ENCODE measurements at places on chromosomes 7 and 10.

DNA sequence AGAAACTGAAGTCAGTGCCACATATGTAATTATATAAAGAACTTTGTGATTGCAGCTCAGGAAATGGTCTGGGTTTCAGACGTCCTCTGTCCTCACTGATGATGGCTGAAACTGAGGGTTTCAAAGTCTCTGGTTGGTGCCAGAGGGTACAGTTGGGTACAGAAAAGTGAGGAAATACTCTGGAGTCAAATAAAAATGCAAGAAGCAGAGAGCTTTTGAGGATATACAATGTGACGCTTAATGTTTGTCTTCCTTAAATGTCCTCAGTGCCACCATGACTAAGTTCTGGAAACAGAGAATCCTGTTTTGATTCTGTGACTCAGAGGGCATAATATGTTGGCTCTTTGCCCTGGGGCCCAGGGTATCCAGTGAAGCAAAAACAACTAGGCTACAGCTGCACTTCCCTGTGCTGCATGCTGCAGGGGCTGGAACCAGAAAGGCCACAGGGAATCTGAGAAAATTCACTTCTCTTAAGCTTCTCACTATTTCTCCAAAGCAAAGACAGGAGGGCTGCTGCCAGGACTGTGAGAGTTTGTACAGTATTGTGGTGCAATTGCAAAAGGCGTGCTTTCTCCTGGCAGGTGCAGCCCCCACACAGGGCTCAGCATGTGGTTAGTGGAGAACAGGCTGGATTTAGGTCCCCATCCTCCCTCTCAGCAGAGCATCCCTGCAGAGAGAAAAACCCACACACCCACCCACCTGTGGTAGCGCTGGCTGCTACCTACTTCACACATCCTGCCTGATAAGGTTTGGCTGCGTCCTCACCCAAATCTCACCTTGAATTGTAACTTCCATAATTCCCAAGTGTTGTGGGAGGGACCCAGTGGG is 169.5 kb upstream of the SVIL start:
- no peak for DNase-seq

DNA sequence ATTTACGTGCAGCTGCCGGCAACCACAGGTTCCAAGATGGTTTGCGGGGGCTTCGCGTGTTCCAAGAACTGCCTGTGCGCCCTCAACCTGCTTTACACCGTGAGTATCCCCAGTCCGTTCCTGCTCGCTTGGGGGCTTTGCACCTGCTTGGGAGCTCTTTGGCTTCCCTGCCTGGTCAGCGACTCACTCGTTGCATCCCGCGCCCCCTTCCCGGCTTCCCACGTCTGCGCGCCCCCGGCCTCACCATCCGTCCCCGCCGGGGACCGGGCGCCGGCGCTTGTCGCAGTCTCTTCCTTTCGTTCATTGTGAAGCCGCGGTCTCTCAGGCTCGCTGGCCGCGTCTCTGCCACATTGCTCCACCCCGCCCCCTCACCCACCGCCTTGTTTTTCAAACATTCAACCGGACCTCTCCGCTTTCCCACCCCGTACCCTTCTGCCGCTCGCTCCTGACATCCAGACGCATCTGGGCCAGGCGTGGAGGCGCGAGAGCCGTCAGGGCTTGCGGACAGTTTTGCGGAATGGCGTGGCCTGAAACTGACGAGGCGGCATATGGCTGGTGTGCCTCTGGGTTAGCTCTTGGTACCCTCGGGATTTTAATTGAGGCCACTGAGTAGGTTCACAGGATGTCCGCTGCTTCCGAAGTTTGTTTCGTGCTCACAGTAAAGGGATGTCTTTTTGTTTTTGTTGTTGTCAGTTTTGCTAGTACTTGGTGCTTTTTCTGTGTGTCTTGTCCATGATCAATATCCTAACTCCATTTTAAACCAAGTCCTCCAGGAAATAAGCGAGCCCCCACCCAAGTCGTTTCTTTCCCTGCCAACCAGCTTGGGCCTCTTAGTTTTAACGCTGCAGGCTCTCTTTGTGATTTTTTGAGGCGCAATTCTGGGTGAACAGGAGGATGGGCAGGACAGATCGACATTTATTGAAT is 639 bp downstream of the TSPAN13 start:
- DNase-seq, result no peak

GRCh38 chr7:129468087-129468486 is 33.9 kb downstream of the STRIP2 start:
- no peak for DNase-seq

GRCh38 chr10:130416334-130417150 is 280.4 kb downstream of the GLRX3 start:
- DNase-seq, result no peak

GRCh38 chr10:109929501-109930219 is 6.3 kb upstream of the XPNPEP1 start:
- no peak for DNase-seq

- DNase-seq, result no peak
These were observed 40.1 kb downstream of the ELMO1 start for GRCh38 chr7:37408291-37409228.

DNA sequence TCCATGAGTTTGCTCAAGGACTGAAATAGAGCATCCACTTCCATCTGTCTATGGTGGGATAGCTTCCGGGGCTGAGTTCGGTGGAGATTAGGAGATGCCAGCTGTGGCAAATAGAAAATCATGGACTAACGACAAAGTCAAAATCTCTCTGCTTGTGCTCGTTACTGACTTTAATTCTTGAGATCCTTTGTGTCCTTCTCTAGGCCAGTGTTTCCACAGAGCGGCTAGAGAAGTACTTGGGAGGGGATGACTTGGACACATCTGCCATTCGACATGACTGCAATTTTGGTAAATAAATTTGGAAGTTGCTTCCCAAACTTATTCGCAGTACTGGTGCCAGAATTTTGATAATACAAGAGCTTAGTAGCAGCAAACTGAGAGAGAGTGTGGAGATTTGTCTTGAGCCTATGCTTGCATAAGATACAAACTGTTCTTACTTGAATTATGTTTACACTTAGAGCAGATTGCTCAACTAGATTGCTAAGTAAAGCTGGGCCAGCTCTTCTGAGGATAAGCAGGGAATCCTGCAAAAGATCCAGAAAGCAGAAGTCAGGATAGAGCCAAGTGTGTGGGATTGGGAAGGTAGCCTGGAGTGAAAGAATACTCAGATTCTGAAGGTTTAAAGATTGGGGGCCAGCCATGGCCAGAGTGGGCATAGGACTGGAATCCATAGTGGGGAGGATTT is 27.6 kb downstream of the ABCC2 start:
- no peak for DNase-seq

DNA sequence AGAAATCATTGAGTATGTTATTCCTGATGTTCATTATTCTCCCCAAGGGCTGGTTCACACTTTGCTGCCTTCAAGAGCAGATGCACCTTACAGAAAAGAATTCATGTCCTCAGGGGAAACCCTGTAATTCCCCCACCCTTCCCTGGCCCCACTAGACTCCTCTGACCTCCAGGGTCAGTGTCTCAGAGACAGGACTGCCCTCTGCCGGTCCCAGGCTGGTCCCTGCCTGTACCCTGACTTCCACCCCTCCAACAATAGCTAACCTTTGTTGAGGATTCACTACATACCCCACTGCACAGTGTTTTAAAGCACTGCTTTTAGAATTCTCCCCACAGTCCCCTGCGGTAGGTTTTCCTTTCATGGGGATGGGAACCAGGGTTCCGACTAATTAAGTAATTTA is 4.4 kb upstream of the SEPHS1 start:
- DNase-seq, result no peak

GRCh38 chr7:90841759-90842429 is 245.8 kb downstream of the CDK14 start:
- DNase-seq, result no peak

DNA sequence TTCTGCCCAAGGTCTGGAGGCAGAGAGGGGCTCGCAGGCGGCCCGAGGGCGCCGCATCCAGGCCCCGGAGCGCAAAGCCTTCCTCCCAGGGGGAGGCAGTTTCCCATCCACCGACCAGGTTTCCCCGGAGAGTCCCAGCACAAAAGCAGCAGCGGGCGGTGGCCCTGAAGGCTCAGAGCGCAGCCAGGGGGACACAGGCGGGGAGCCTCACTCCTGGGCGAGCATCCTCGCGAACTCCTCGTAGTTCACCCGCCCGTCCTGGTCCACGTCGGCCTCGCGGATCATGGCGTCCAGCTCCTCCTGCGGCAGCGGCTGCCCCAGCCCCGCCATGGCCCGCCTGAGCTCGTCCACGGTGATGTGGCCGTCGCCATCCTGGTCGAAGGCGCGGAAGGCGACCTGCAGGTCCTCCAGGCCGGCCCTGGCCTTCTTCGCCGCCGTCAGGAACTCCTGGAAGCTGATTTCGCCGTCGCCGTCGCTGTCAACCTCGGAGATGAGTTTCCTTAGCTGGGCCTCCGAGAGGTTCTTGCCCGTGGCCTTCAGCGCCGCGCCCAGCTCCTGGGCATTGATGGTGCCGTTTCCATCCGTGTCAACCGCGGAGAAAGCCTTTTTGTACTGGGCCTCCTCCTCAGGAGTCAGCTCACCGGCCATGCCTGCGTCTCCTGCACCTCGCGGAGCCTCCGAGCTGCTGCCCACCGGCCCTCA is 428 bp downstream of the CALML5 start:
- DNase-seq, result no peak

DNA sequence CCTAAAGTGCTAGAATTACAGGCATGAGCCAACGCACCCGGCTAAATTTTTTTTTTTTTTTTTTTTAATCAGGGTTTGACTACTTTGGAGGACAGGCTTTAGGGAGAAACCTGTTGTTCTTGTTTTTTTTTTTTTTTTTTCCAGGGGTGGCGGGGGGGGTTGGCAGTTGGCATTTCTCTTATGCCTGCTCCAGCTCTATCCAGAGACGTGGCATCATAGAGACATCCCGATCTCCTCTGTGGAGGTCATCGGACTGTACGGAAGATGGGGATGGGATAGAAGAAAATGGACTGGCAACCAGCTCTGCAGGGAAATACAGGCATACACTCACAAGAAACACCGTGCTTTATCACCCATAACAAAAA is 130.8 kb downstream of the PRPF18 start:
- no peak for DNase-seq

DNA sequence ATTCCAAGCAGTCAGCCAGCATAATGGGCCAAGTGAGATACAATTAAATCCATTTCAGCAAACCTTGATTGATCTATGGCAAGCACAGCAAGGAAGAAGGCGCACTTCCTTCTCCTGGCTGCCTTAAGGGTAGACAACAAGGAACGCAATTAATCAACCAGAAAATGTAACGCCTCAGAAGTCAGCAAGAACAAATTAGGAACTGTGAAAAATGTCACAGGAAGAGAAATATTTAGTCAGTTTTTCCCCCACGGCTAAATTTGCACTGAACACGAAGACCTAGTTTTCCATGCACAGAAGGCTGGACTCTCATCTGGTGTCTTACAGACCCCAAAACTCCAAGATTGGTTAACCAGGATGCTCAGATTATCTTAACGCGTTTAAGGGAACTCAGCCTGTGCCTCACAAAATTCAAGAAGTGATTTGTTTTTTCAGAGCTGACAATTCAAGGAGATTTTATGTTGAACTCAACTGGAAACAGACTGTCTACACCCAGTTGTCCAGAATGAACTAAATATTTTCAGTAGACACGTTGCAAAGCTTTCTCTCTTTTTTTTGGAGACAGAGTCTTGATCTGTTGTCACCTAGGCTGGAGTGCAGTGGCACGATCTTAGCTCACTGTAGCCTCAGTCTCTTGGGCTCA is 14.2 kb downstream of the SNX8 start:
- DNase-seq, result no peak

GRCh38 chr10:78895469-78895868 is 173.3 kb upstream of the ZMIZ1 start:
- no peak for DNase-seq

- DNase-seq, result no peak
These were observed 33.7 kb downstream of the NRBF2 start for GRCh38 chr10:63166742-63167258.

All from stimulated activated CD4-positive, alpha-beta T cell treated with anti-CD3 and anti-CD28 coated beads, Interleukin-15, amount 100 ng/mL, for 1 hour (primary cell).